Mesenteric fat pad (tissue), 1 donor: ENCODE measurements at places on chromosomes 2 and 18. TPM values are rescaled to one million over a fixed set of nuclear protein-coding genes. Genes with fewer than 3 reads are reported as not detected.

DNA sequence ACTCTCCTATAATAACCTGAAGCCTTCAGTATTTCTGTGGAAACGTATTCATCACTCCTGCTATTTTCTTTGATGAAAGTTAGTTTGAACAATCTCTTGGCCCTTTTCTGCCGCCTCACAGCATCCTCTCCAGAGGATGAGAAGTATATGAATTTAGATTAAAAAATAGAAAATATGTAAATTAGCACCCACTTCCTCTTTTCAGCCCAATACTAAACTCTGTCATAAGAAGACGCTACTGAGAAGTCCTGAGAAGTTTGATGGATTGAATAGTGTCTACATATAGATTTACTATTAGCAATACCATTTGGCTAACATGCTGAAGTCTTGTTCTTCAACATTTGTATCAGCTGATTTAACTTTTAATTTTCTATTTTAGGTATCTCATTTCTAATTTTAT is 526.4 kb upstream of the SPHKAP start:
- no peak for DNase-seq

DNA sequence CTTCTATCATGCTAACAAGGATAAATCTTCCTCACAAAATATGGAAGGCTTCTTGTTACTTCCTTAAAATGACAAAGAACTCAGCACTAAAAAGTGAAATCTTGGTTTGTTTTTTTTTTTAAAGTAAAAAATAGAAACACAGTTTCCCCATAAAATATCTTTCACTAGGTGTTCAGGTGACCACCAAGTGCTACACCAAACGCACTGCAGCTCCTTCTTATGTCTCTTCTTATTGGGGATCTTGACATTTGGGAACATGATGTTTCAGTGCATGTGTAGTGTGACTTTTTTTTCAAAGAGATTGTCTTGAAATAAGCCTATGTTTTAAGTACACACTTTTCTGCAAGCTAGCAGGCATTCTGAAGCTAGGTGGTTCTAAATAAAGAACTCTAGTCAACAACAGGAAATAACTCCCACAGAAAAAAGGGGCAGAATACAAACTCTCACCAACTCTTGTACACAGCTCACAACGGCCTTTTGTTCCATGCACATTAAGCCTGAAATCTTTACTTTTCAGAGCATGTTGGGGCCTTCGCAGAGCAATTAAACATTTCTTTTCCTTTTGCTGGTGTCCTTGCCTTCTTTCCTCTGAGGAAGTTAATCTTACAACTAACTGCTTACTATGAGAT is 13.2 kb upstream of the SERTAD2 start:
- no peak for DNase-seq

DNA sequence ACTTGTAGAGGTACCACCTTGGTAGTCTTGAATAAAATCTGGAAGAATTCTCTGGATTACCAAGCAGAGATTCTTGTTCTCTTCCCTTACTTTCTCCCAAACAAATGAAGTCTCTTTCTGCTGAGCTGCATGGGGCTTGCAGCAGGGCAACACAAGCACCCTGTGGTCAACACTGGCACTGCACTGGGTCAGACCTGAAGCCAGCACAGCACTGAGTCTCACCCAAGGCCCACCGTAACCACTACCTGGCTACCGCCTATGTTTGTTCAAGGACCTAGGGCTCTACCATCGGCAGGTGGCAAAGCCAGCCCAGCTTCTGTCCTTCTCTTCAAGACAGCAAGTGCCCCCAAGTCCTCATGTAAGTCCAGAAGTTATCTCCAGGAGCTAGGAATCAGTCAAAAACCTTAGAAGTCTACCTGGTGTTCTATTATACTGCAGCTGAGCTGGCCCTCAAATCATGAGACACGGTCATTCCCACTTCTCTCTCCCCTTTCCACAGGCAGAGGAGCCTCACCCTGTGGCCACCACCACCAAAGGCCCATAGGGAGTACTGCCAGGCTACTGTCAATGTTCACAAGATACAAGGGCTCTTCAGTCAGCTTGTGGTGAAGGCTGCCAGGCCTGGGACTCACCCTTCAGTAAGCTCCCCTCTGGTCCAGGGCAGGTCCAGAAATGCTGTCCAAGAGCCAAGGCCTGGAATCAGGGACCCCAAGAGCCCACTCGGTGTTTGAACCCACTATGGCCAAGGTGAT is 18.4 kb downstream of the VPS54 start:
- DNase-seq, result no peak

- no peak for DNase-seq
Observed at GRCh38 chr2:69837533-69837932, 8.1 kb downstream of the GMCL1 start.

GRCh38 chr2:24613154-24613814 is 122.2 kb downstream of the NCOA1 start:
- DNase-seq, result no peak

GRCh38 chr2:111209045-111209514 is 88.4 kb downstream of the BCL2L11 start:
- DNase-seq, result no peak

DNA sequence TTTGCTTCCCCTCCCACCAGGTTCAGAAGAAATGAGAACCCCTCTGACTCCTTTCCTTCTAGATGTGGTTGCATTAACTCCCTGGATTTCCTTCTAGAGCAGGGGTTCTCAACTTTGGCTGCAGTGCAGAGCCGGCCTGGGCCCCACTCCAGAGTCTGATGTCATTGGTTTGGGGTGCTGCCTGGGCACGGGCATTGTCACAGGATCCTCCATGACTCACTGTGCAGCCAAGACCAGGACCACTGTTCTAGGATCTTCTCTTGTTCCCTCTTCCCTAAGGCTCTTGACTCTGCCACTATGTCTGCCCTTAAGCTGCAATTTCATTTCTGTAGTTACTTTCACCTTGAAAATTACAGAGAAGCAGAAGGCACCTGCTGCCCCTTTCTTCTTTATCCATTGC is 31.8 kb downstream of the TBC1D8 start:
- DNase-seq, result no peak

- no peak for DNase-seq
Observed at GRCh38 chr2:100470898-100471514, 724 bp downstream of the NMS start.

GRCh38 chr2:23502096-23502495 is 117.1 kb downstream of the KLHL29 start:
- no peak for DNase-seq

GRCh38 chr2:220962556-220962955 is 609.5 kb downstream of the EPHA4 start:
- DNase-seq, result no peak

CIB4 gene
- total RNA-seq, result not detected

APCDD1 gene
- 232 TPM for total RNA-seq
